ENCODE measurements at places on chromosomes 2 and 18. TPM values are rescaled to one million over a fixed set of nuclear protein-coding genes. Genes with fewer than 3 reads are reported as not detected.

The NDUFS1 gene
- 175 TPM for total RNA-seq

The IL1B gene
- total RNA-seq: not detected

The SERPINB10 gene
- 1.2 TPM for total RNA-seq

The DNAJC5G gene
- not detected for total RNA-seq

The GALR1 gene
- not detected for total RNA-seq

The SALL3 gene
- total RNA-seq: not detected

The POTEI gene
- total RNA-seq: not detected

The POTEJ gene
- not detected for total RNA-seq

The SP110 gene
- 16.0 TPM for total RNA-seq

The CNTNAP5 gene
- not detected for total RNA-seq

The SERPINB13 gene
- total RNA-seq: not detected

The AGXT gene
- total RNA-seq: not detected

The GPBAR1 gene
- not detected for total RNA-seq

The NPPC gene
- 2.4 TPM for total RNA-seq

The MYCN gene
- 0.08 TPM for total RNA-seq

The GEN1 gene
- total RNA-seq: 16.1 TPM

The CPO gene
- not detected for total RNA-seq

The TRAK2 gene
- 59.1 TPM for total RNA-seq

The RNF144A gene
- 83.1 TPM for total RNA-seq

The SNORC gene
- total RNA-seq: 1.1 TPM

The MRPL53 gene
- total RNA-seq: 55.9 TPM

The PLB1 gene
- 7.4 TPM for total RNA-seq

The GTF3C2 gene
- 99.9 TPM for total RNA-seq

The ANKRD29 gene
- total RNA-seq: 3.4 TPM

The LAMA3 gene
- total RNA-seq: 0.67 TPM

The BOLL gene
- total RNA-seq: not detected

The WNT6 gene
- not detected for total RNA-seq

The TRIM43 gene
- total RNA-seq: not detected

The SERPINB3 gene
- total RNA-seq: not detected

The GCG gene
- total RNA-seq: not detected

The COL4A4 gene
- total RNA-seq: not detected

The RAB11FIP5 gene
- total RNA-seq: 17.4 TPM

The PAX8 gene
- 0.75 TPM for total RNA-seq

The TTL gene
- 66.6 TPM for total RNA-seq

The NAPG gene
- 32.2 TPM for total RNA-seq

The FIGN gene
- 2.3 TPM for total RNA-seq

The AQP12B gene
- total RNA-seq: not detected

The COBLL1 gene
- total RNA-seq: 4.6 TPM

The CCDC141 gene
- 0.13 TPM for total RNA-seq

The LRRC30 gene
- not detected for total RNA-seq

The CD8A gene
- total RNA-seq: 0.13 TPM

The GPR39 gene
- total RNA-seq: 0.32 TPM

The COPS7B gene
- total RNA-seq: 19.6 TPM

The FHOD3 gene
- total RNA-seq: 2.4 TPM

The ALPP gene
- total RNA-seq: not detected

The LYPD6B gene
- total RNA-seq: not detected

The MERTK gene
- 220 TPM for total RNA-seq

The ALK gene
- 4.8 TPM for total RNA-seq

The MARS2 gene
- 12.3 TPM for total RNA-seq

The SLC4A3 gene
- 2.9 TPM for total RNA-seq

The BCL2 gene
- 8.6 TPM for total RNA-seq

The CYP27C1 gene
- total RNA-seq: 0.26 TPM

The PLA2R1 gene
- total RNA-seq: 0.11 TPM
